Nucleus accumbens (tissue), 56 donors: ENCODE measurements at places on chromosomes 5 and 9.

GRCh38 chr5:179862891-179863290 lies 4.3 kb upstream of the MRNIP start:
- DNase-seq: no peak

DNA sequence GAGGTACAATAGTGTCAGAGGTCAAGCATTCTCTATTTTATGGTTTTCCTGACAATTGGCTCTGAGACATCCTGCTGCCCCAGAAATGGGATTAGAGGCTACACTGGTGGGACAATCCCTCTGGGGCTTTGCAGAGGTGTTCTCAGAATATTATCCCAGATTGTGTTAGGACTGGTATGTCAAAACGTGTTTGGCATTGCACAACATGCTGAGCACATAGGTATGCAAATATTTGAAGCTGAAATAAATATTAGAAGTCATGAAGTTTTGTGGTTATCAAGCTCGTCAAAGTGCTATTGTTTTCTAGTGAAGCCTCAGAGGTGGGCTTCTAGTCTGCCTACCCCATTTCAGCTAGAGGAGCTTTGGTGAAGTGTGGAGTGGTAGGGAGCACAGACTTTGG lies 304.4 kb downstream of the MAN2A1 start:
- no peak for DNase-seq

- no peak for DNase-seq
Measured at GRCh38 chr5:134139377-134139851, 24.9 kb downstream of the TCF7 start.

DNA sequence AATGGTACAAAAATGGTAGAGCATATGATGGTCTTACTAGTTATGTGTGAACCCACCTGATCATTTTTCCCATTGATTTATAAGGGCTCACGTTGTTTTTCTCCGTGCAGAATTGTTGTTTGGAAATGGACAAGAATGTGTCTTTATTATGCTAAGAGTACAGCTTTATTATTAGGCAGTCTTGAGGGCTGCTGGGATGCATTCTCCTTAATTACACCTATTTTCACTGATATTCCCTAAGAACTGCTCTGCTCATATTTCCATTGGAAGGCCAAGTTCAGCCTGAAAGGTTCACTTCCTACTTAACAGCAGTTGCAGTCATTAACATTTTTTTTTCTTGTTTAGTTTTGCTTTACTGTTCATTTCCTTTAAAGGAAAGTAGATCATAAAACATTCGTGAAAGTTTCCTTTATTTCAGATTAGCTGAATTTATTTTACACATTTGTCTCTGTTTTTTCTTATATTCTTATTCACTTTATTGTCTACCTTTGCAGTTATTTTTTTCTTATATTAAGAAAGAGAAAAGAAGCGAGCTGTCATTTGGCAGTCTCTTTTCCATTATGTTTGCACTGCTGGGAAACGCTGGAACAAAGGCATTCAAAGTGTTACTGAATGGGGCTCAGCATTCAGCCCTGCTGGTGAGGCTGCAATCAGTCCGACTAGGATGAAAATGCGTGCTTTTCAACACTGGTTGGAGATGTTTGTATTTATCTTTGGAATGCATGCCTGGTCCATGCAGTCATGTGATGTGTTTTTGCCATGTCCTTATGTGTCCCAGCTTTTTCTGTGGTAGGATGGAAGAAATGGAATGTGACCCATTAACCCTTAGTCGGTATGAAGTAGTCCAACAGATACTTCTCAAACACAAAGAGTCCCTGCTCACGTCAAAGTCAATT lies 602.7 kb upstream of the ZNF608 start:
- DNase-seq: peak; percentile 10

- no peak for DNase-seq
Measured at GRCh38 chr5:139644001-139644456, 4.1 kb upstream of the CXXC5 start.

DNA sequence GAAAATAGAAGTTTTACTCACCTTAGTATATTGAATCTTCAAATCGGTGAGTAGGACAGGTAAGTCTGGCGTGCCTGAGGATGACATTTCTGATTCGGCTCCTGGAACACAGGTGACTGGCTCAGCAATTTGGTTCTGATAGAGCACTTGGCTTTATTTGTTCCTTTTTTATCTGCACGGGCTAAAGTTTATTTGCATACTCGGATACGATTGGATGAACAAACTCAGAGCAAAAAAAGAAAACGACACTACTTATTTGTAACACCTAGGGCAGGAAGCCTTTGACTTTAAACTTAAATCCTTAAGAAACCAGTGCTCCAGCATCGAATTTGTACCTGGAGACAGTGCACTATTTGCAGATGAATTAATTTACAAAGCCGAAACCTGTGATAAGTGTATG lies at the start of gene ALDH1A1:
Gene ALDH1A1 (minus strand): TSS at position 140 of the 400 bp plus-strand sequence. CDS start 53 bp downstream, at position 87.
- DNase-seq: no peak

DNA sequence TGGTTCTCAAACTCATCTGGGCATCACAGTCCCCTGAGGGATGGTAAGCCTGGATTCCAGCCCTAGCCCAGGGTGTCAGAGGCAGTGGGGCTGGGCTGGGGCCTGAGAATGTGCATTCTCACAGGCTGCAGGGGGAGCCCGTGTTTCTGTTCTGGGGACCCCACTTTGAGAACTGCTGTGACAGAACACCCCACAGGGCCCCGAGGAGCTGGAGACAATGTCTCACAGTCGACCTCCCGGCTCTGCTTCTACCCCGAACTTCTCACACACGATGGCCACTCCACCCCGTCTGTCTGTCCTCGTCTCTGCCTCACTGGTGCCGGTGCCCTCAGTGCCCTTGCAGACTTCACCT lies 130.0 kb downstream of the CACNA1B start:
- DNase-seq: no peak
